Activated CD4-positive, alpha-beta T cell treated with anti-CD3 and anti-CD28 coated beads, Interleukin-2, amount 10 ng/mL, durations not matched to agents 24 days and 14 days (primary cell): ENCODE measurements at places on chromosomes 5 and 9.

- no peaks in the 10 kb centered on the region for H3K36me3 ChIP-seq
- peaks cover 6% of the 10 kb centered on the region for H3K4me1 ChIP-seq
- no peaks in the 10 kb centered on the region for H3K27me3 ChIP-seq
- no peak overlapping the region for H3K27ac ChIP-seq
- DNase-seq = no peak
Observed at GRCh38 chr9:76289042-76289441, 105.2 kb downstream of the RFK start.

DNA sequence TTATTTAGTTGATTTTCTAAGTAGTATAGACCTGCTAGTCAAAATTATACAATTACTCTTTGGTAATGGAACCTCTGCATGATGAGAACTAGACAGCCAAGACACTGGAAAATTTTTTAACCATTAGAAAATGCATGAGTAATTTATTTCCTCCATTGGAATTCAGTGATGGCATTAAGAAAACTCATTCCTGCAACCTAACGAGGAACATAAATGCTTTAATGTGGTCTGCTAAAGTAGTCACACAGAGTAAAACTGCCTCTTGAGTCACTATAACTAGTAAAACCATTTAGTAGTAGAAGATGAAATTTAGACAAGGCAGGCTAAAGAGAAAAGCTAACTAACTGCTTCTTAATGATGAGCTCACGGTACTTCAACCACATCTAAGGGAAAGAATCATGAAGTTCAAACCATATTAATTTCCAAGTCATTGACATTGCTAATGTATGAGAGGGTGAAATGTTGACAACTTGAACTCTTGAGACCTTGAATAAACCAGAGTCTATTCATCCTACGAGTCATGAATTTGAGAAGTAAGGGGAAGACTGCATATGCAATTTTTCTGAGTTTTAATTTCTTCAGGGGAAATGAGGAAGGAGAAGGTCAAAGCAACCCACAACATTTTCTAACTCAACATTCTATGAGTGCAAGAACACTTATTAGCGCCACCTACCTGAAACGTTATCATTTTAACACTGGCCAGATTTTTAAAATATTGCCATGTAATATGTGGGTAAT lies 74.4 kb downstream of the GLIS3 start:
- peaks cover 3% of the 10 kb centered on the region for H3K4me1 ChIP-seq
- peaks cover 4% of the 10 kb centered on the region for H3K27me3 ChIP-seq
- DNase-seq = no peak
- H3K27ac ChIP-seq = peak overlapping the region; percentile 5
- no peak overlapping the region for H3K4me3 ChIP-seq

GRCh38 chr5:5755888-5756287 lies 333.4 kb downstream of the ICE1 start:
- H3K4me3 ChIP-seq = no peak overlapping the region
- no peaks in the 10 kb centered on the region for H3K27me3 ChIP-seq
- no peaks in the 10 kb centered on the region for H3K36me3 ChIP-seq

DNA sequence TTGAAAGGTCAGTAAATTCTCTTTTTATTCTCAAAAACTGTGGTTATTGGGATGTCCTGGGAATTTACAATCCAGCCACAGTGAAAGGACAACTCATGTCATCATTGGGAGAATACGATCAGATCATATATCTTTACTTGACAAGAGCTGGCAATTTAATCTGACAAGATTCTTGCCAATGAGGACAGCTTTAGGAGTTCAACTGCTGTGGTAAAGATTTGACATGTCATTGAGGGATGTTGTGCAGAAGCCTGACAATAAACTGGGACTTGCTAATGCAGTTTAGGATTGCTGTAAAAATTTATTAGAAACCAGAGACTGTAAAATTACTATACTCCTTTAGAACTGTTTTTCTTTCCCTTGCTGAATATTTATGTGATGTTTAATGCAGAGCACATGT lies 1131.0 kb downstream of the MAT2B start:
- no peak overlapping the region for H3K27ac ChIP-seq
- no peaks in the 10 kb centered on the region for H3K4me1 ChIP-seq
- no peaks in the 10 kb centered on the region for H3K36me3 ChIP-seq
- no peaks in the 10 kb centered on the region for H3K27me3 ChIP-seq
- no peak for DNase-seq

GRCh38 chr5:79420248-79420647 lies 93.7 kb downstream of the HOMER1 start:
- H3K4me3 ChIP-seq = no peak overlapping the region
- H3K4me1 ChIP-seq = no peaks in the 10 kb centered on the region

DNA sequence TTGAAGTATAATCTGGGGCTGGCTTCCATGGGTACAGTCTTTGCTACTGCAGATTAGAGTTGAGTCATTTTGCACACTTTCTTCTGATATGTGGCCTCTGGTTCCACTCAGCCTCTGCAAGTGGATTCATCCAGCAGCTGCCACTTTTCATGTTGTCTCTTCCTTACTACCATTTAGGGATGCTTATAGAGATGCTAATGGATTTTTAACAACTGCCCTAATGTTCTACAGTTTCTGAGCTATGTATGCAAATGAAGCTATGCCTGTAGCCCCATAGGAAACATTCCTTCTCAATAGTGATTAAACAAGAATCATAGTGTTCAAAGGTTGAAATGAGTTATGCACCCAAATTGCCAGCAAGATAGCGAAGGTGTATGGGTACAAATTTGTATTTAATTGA lies 456.0 kb upstream of the ITGA1 start:
- H3K27me3 ChIP-seq = no peaks in the 10 kb centered on the region
- no peaks in the 10 kb centered on the region for H3K4me1 ChIP-seq
- H3K36me3 ChIP-seq = no peaks in the 10 kb centered on the region
- no peak for DNase-seq
- no peak overlapping the region for H3K27ac ChIP-seq
- no peak overlapping the region for H3K4me3 ChIP-seq

GRCh38 chr9:124208571-124208970 lies 49.2 kb upstream of the NEK6 start:
- peak; percentile 73 for DNase-seq
- H3K27ac ChIP-seq = peak overlapping the region; percentile 59
- H3K36me3 ChIP-seq = peaks cover 12% of the 10 kb centered on the region
- H3K4me1 ChIP-seq = peaks cover 64% of the 10 kb centered on the region
- peak overlapping the region; percentile 37 for H3K4me3 ChIP-seq
- no peaks in the 10 kb centered on the region for H3K27me3 ChIP-seq

DNA sequence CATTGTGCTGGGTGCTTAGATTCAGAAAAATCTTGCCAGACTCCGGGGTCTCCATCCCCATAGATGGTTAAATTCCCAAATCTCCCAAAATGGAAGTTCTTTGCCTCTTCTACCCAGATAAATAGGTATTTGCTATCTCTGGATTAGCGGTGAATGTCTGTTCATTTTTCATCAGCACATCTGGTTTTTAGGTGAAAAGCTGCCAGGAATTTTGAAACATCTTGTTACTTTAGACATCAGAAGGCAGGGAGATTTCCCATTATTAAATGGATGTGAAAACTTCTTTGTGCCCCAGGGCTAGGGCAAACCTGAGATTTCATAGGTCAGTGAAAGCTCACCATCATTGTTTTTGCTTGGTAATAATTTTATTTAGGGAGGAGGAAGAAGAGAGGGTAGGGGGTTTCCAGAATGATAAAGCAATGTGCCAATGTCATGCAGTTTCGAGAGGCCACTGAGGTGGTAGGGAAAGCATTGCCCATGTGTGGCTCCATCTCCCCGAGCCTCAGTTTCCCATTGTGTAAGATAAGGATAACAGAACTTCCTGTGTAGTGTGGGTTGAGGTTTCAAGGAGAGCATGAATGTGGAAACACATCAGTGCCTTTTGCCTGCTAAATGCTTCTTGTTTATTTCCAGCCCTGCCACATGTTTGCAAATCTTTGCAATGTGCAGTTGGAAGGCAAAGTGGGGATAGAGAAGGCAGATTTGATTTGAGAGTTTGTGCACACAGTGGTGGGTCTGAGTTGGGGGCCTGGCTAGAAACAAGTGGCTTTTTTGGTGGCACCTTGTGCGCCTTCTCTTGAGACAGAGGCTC lies 147.2 kb upstream of the KLF4 start:
- H3K4me3 ChIP-seq = no peak overlapping the region
- no peak for DNase-seq
- H3K27ac ChIP-seq = no peak overlapping the region

- no peaks in the 10 kb centered on the region for H3K36me3 ChIP-seq
- no peak overlapping the region for H3K27ac ChIP-seq
- H3K27me3 ChIP-seq = no peaks in the 10 kb centered on the region
- no peak overlapping the region for H3K4me3 ChIP-seq
Observed at GRCh38 chr5:51829691-51830090, 446.4 kb downstream of the ISL1 start.

GRCh38 chr5:144487207-144487606 lies 316.5 kb downstream of the KCTD16 start:
- H3K36me3 ChIP-seq = no peaks in the 10 kb centered on the region
- H3K4me3 ChIP-seq = no peak overlapping the region
- no peaks in the 10 kb centered on the region for H3K4me1 ChIP-seq
- no peak for DNase-seq
- H3K27ac ChIP-seq = no peak overlapping the region
- H3K27me3 ChIP-seq = no peaks in the 10 kb centered on the region

GRCh38 chr9:5626727-5627634 lies 1.9 kb upstream of the RIC1 start:
- peak; percentile 83 for DNase-seq
- peak overlapping the region; percentile 96 for H3K4me3 ChIP-seq
- peaks cover 39% of the 10 kb centered on the region for H3K4me1 ChIP-seq
- no peaks in the 10 kb centered on the region for H3K27me3 ChIP-seq

DNA sequence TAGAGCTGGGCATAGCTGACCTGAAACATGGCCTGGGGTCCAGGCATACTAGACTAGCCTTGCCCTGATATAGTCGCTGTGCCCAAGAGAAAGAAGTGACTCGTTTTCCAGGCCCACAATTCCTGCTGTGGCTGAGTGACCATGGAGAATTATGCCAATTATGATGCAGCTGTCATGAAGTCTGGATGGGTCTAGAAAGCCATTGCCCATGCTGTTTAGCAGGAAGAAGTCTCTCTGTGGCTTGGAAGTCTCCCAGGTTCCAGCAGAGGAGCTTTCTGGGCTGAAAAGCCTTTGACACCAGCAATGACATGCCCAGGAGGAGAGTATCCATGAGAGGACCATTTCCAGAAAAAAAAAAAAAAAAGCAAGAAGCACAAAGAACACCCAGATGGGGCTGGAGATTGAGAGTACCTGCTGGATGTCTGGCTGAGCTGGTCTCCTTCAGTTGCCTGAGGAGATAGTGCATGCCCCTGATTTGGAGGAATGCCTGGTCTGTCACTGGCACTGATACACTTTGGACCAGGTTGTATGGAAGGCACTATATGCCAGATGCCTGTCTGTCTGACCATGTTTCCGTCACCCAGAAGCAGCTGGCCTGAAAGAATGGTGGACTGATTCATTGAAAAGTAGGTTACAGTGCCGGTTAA lies 128.0 kb upstream of the EPB41L4A start:
- peaks cover 36% of the 10 kb centered on the region for H3K27me3 ChIP-seq
- H3K4me3 ChIP-seq = no peak overlapping the region
- H3K4me1 ChIP-seq = peaks cover 2% of the 10 kb centered on the region
- H3K36me3 ChIP-seq = no peaks in the 10 kb centered on the region
- DNase-seq = no peak

DNA sequence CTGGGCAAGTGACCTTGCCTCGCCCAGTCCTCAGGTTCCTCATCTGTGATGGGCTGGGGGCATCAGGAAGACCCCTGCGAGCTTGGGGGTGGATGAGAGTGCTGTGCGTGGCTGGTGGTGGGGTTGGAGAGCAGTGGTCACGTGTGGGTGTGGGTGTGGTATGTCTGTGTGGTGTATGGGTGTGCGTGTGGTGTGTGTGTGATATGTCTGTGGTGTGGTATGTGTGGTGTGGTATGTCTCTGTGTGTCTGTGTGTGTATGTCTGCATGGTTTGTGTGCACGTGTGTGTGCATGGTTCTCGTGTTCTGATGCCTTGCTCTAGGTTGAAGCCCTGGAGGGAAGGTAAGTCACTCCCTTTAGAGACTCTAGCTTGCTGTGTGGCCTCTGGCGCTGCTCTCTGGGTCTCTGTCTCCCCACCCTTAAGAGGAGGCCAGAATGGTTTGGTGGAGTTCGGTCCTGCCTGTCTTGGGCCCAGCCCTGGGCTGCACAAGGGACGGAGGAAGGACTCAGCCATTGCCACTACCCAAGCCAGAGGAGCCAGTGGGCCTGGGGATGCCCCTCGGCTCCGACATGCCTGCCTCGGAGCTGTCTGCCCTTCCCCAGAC lies 87.0 kb downstream of the RXRA start:
- peak overlapping the region; percentile 1 for H3K27ac ChIP-seq
- no peak overlapping the region for H3K4me3 ChIP-seq
- H3K4me1 ChIP-seq = peaks cover 2% of the 10 kb centered on the region
- no peak for DNase-seq

- no peak for DNase-seq
- no peaks in the 10 kb centered on the region for H3K36me3 ChIP-seq
- peaks cover 3% of the 10 kb centered on the region for H3K27me3 ChIP-seq
- no peaks in the 10 kb centered on the region for H3K4me1 ChIP-seq
- no peak overlapping the region for H3K27ac ChIP-seq
- H3K4me3 ChIP-seq = no peak overlapping the region
Observed at GRCh38 chr9:124526174-124526573, 19.0 kb upstream of the NR5A1 start.

GRCh38 chr5:92371171-92371888 lies 988.2 kb upstream of the ARRDC3 start:
- no peak overlapping the region for H3K27ac ChIP-seq
- DNase-seq = no peak
- no peaks in the 10 kb centered on the region for H3K27me3 ChIP-seq
- no peaks in the 10 kb centered on the region for H3K36me3 ChIP-seq

- no peak overlapping the region for H3K27ac ChIP-seq
- no peaks in the 10 kb centered on the region for H3K36me3 ChIP-seq
- H3K4me3 ChIP-seq = no peak overlapping the region
- H3K4me1 ChIP-seq = no peaks in the 10 kb centered on the region
Observed at GRCh38 chr5:174364676-174365075, 319.2 kb downstream of the NSG2 start.

GRCh38 chr9:18190671-18191374 lies 283.1 kb upstream of the ADAMTSL1 start:
- H3K27ac ChIP-seq = no peak overlapping the region
- H3K36me3 ChIP-seq = no peaks in the 10 kb centered on the region
- no peak overlapping the region for H3K4me3 ChIP-seq
- H3K27me3 ChIP-seq = no peaks in the 10 kb centered on the region
- DNase-seq = no peak

- peak overlapping the region; percentile 23 for H3K27ac ChIP-seq
- DNase-seq = peak; percentile 91
- no peaks in the 10 kb centered on the region for H3K27me3 ChIP-seq
Observed at GRCh38 chr9:112097712-112098688, 77.1 kb downstream of the SUSD1 start.

GRCh38 chr9:80382211-80382891 lies 810.6 kb downstream of the TLE4 start:
- no peak overlapping the region for H3K4me3 ChIP-seq
- no peaks in the 10 kb centered on the region for H3K36me3 ChIP-seq
- DNase-seq = no peak
- H3K4me1 ChIP-seq = no peaks in the 10 kb centered on the region

GRCh38 chr9:97511655-97512427 lies 10.4 kb downstream of the TMOD1 start:
- H3K36me3 ChIP-seq = no peaks in the 10 kb centered on the region
- peak overlapping the region; percentile 82 for H3K27ac ChIP-seq
- peaks cover 15% of the 10 kb centered on the region for H3K4me1 ChIP-seq
- DNase-seq = no peak
- H3K4me3 ChIP-seq = peak overlapping the region; percentile 28
- H3K27me3 ChIP-seq = peaks cover 9% of the 10 kb centered on the region
